ENCODE measurements at places on chromosomes 2 and 18.
A peak's percentile ranks its signal among the peaks of the same experiment; 100 is the strongest.

DNA sequence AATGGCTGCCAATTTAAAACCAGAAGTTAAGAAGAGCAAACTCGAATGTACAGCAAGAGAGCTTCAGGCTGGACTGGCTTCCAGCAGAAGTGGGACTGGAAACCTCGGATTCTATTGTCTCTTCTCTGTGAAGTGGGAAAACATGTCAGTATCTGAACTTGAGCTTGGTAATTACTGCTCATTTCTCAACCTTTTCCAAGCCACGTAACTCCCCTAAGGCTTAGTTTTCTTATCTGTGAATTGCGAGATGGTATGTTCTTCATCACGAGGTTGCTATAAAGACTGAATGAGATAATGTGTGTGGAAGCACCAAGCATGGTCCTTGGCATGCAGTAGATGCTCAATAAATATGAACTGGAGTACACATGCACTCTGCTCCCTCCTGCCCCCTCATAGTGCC lies 259.4 kb upstream of the SPRED2 start:
- DNase-seq = no peak

DNA sequence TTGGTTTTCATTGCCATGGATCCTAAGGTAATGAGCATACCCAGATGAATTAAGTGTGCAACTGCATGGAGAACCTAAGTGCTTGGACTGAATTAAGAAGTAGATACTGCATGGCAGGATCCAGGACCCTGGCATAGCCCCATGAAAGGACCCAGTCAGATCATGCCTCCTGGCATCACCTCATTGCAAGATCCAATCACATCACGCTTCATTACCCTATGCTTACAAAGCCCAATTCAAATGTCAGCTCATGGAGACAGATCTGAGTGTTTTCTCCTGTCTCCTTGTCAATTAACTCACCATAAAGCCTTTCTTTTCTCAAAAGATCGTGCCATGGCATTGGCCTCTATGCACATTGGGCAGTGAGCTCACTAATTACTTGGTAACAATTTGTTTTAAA lies 519.8 kb upstream of the ZNF804A start:
- DNase-seq = no peak

DNA sequence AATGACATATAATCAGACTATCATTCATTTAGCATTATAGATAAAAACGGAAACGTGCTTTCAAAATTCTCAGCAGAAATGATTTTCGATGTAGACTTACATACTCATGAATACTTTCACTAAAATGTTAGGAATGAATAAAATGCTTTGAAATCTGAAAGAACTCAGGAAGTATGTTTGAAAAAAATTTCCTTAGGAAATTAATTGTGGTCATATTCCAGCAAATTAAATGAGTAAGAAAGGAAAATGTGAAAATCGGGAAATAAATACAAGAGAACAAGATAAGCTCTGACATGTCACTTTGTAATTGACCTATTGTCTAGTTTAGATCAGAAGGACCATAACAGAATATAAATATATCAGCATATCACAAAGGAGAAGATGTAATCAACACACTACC lies 981.0 kb upstream of the CDH2 start:
- no peak for DNase-seq

- peak; percentile 23 for DNase-seq
Measured at GRCh38 chr2:205405194-205405593, 277.1 kb upstream of the NRP2 start.

GRCh38 chr18:3713166-3713565 lies 263.2 kb downstream of the TGIF1 start:
- DNase-seq = peak; percentile 43

GRCh38 chr2:26847655-26848335 lies at the start of gene DPYSL5:
Gene DPYSL5 (plus strand): TSS chr2:26848132. CDS start chr2:26898500, 50,368 bp downstream.
- peak; percentile 80 for DNase-seq

GRCh38 chr2:17646081-17646554 lies 105.6 kb downstream of the VSNL1 start:
- DNase-seq = peak; percentile 79

- peak; percentile 78 for DNase-seq
Measured at GRCh38 chr2:227471924-227472264, at the start of gene AGFG1. Gene AGFG1 (plus strand): TSS chr2:227472156. CDS start chr2:227472422, 266 bp downstream.

DNA sequence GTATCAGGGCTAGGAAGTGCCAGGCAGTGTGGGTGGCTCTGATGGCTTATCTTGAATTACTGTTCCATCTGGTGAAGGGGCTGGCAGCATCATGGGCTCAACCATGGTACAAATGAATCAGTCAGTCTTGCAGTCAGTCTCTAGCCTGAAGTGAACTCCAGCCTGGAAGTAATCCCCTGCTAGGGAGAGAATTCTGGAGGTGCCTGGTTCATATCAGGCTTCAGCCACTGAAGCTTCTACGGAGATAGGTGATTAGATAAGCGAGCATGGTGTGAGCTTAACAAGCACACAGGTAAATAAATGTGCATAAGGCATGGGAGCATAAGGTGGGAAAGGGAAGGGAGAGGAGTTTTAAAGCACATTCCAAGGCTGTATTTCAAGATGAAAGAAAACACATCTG lies 541.7 kb downstream of the MBD2 start:
- peak; percentile 36 for DNase-seq

GRCh38 chr2:200171731-200172482 lies 134.6 kb upstream of the SPATS2L start:
- peak; percentile 46 for DNase-seq

DNA sequence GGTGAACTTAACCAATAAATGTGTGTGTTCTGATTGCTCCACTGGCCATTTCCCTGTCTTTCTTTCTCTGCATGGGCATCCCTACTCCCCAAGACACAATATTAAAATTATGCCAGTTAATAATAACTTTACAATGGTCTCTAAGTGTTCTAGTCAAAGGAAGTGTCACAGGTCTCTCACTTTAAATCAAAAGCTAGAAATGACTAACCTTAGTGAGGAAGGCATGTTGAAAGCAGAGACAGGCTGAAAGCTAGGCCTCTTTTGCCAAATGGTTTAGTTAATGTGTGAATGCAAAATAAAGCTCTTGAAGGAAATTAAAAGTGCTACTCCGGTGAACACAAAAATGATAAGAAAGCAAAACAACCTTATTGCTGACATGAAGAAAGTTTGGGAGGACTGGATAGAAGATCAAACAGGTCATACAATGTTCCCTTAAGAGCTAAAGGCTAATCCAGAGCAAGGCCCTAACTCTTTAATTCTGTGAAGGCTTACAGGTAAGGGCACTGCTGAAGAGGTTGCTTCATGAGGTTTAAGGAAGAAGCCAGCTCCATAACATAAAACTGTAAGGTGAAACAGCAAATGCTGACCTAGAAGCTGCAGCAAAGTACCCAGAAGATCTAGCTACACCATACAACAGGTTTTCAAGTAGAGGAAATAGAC lies 44.0 kb upstream of the ARHGAP15 start:
- DNase-seq = no peak

GRCh38 chr18:30359521-30359920 lies 683.0 kb downstream of the DSC3 start:
- DNase-seq = no peak

GRCh38 chr2:26846334-26847306 lies 1.3 kb upstream of the DPYSL5 start:
- peak; percentile 90 for DNase-seq

DNA sequence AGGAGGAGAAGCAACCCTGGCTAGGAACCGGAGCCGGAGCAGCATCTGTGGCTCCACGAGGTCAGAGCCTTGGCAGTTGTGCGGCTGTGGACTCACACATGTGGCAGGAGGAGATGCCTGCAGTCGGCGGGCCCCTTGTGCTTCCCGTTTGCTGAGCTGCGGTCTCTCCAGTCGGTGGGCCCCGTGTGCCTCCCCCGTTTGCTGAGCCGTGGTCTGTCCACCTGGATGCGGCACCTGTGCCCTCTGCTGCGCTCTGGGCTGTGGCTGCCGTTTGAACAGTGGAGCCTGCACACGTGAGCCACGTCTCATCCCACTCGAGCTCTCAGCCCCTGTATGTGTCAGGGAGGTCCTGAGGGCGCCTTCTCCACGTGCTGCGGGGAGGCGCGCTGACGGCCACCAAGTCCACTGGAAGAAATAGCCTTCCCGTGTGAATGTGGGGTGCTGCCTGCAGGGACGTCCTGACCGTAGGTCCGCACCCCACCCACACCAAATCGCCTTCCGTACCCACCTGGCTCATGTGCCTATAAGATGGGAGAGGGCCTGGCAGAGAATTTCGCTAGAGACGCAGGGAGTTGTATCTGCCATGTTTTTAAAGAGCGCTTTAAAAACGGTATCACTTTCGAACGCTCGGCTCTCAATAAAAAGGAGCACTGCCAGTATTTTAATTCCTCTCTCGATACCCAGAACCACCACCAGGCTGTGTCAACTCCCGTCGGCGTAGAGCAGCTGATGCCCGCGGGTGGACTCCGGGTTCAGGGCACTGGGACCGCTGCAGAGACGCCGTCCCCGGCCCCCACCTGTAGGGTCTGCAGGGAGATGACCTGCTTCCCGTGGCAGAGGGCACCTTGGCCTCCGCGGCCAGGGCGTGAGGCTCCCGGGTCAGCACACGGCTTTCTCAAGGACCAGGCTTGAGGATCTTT lies 117.0 kb downstream of the NFATC1 start:
- DNase-seq = no peak

- no peak for DNase-seq
Measured at GRCh38 chr2:159131914-159132281, 154.6 kb downstream of the WDSUB1 start.

- DNase-seq = no peak
Measured at GRCh38 chr18:65974758-65975157, 223.9 kb downstream of the CDH7 start.

DNA sequence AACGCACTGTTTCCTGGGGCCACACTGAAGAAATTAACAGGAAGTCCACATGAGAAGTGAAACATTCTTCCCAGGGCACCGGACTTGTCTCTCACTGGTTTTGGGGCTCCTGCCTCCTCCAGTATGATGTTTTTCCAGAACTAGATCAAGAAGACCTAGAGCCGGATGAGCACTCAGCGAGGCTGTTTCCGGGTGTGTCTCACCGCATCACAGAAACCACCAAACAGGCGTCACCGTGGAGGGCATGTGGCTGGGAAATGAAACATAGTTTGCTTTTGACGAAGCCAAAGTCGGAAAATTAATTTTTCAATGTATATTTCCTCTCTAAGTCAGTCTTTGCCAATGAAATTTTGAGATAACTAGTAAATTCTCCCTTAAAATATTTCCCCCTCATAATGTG lies 314.0 kb upstream of the SALL3 start:
- no peak for DNase-seq

GRCh38 chr2:71686781-71687180 lies 233.4 kb downstream of the DYSF start:
- no peak for DNase-seq

DNA sequence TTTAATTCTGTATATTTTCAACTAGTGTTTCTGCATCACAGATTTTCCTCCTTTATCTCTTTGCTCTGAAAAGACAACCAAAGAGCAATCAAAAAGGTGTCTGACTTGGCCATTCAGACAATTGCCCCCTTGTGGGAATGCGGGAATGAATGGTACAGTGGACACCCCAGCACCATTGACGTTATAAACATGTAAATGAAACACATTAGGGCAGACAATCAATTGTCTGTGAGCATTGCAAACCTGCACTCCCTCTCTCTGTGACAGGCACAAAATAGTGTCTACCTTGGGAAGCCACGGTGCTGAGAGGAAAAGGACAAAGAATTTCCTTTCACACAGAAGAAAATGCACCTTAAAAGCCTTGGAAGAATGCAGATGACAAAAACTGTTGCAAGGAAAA lies 8.0 kb downstream of the ZEB2 start:
- DNase-seq = no peak

DNA sequence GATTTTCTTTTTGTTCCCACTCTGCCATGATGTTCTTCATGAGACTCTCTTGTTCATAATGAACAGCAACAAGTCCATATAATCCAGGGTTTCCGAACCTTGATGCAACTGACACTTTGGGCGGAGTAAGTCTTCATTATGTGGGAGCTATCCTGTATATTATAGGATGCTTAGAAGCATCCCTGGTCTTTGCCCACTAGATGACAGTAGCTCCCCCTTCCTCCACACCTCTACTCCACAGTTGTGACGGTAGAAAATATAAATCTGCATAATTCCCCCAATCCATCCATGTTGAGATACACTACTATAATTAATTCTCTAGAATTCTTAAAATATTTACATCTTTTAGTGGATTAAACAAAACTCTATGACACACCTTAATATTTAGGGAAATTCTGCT lies 482.2 kb upstream of the CELF4 start:
- peak; percentile 33 for DNase-seq

- DNase-seq = peak; percentile 44
Measured at GRCh38 chr2:190649798-190650390, 1.0 kb downstream of the NAB1 start.

GRCh38 chr18:25459814-25460213 lies 107.8 kb upstream of the ZNF521 start:
- DNase-seq = no peak

DNA sequence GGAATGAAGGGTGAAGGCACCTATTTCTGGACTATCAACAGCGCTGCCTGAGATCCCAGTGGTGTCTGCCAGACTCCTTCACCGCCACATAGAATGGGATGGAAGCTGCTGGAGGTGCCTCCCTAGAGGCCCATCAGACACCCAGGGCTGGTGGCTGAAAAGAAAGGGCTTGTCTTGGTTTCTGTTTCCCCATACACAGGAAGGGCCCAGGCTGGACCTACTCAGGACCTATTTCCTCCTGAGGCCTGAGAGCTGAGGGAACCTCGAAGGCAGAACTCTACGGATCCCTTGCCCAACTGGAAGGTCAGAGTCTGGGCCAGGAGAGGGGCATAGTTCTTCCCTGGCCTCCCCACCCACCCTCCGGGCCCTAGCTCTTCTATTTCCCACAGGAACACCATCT lies 2.9 kb upstream of the CLEC4F start:
- no peak for DNase-seq

- no peak for DNase-seq
Measured at GRCh38 chr2:121104721-121105141, 180.3 kb downstream of the TFCP2L1 start.

DNA sequence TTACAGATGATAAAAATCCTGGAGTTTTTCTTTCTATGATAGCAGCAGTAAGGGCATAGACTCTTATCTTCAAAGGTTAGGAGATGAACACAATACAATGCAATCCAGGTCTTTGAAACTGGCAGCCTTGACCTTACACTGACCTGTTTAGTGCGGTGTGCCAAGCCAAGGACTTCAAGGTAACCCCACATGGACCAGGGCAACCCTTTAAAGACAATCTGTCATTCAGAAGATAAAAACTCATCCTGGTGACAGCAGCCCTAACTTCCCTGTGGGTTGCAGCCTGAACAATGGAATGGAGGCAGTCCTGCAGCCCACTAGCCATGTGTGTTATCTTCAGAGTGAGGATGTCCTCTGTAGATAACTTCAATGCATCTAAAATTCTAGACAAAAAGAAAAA lies 78.1 kb downstream of the RTTN start:
- DNase-seq = no peak

DNA sequence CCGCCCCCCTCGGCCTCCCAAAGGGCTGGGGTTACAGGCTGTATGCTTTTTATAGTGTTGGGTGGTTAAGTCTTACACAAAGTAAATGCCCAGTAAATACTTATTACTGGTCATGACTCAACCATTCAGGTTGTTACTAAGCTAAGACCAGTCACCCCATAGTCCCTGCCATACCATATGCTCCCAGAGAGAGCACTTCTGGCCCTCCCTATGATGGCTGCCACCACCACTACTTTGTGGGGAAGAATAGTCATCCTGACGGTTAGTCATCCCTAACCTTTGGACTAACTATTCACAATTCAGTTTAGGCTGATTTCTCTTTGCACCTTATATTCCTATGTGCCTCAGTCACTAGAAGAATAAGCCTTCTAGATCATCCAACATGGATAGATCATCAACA lies 42.0 kb upstream of the MSH2 start:
- DNase-seq = peak; percentile 58

GRCh38 chr2:55929476-55929875 lies 5.9 kb upstream of the EFEMP1 start:
- no peak for DNase-seq

GRCh38 chr2:41283079-41283775 lies 764.6 kb upstream of the PKDCC start:
- peak; percentile 3 for DNase-seq

All from DMS53 (cell line).